ENCODE measurements at places on chromosomes 5 and 9. TPM values are rescaled to one million over a fixed set of nuclear protein-coding genes. Genes with fewer than 3 reads are reported as not detected.

Gene SEMA6A
- total RNA-seq = 5.0 TPM

DNA sequence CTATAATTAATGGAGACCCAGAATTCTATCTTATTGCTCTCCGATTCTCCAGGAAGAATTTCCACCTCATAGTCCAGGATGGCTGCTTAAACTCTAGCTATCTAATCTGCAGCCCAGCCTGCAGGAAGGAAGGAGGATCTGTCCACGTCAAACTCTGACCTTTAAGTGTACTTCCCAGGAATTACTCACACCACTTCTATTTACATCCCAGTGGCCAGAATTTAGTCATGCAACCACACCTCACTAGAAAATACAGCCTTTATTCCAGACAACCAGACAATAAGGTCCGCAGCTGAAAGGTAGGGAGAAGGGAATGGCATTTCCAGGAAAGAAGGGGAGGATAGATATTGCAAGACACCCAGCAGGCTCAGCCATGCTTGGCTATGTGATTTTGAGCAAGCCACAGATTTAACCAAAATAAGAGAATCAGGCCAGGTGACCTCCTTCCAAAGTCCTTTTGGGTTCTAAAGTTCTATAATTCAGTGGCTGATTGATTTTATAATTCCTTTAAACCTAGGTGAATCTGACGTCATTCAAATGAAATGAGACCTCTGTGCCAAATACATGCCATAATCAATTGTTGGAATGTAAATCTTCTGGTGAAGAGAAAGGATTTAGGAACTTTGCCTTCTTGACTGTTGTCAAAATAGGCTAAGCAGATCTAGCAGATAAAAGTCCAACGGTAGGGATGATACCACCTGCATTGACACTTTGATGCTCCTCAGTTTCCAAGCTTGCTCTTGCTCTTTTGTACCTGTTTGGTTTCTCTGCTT lies 3.7 kb upstream of the DENND1A start:
- DNase-seq = peak; percentile 75

Gene KIF12
- not detected for total RNA-seq

GRCh38 chr9:83707518-83707767 lies 315 bp downstream of the UBQLN1 start:
- DNase-seq = no peak
